Sciatic nerve (tissue), 2 donors: ENCODE measurements at places on chromosomes 4 and X.
A peak's percentile ranks its signal among the peaks of the same experiment; 100 is the strongest.

- DNase-seq, result peak; percentile 26
Measured at GRCh38 chr4:2634014-2634413, 97.6 kb downstream of the FAM193A start.

GRCh38 chr4:112257098-112257497 is 25.5 kb downstream of the AP1AR start:
- DNase-seq, result no peak

DNA sequence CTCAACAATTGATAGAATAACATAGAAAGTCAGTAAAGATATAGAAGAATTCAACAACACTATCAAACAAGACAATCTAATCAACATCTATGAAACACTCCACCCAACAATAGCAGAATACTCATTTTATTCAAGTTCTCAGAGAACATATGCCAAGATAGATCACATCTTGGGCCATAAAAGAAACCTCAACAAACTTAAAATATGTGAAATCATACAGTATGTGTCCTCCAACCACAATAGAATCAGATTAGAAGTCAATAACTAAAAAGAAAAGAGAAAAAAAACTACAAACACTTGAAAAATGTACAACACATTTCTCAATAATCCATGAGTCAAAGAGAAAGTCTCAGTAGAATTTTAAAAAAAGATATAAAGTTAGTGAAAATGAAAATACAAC is 78.6 kb upstream of the LDB2 start:
- DNase-seq, result no peak

DNA sequence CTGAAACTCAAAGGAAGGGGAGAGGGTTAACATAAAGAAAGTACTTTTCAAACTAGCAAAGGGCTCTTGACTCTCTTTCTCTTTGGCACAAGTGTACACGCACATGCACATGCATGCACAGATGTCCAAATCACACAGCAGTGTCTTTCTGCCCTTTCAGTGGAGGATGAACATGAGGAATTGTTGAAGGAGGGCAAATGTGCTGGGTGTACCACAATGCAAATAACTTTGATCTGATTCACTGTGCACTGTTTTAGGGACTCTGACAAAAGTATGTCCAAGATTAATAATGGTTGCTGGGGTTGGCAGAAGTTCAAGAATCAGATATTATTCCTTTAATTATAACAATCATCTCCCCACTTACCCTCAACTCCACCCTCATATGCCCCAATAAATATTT is 93.8 kb downstream of the GPC4 start:
- DNase-seq, result no peak

GRCh38 chr4:89221167-89221867 is 86.3 kb downstream of the GPRIN3 start:
- no peak for DNase-seq

GRCh38 chrX:144295921-144296320 is 412.1 kb downstream of the UBE2NL start:
- DNase-seq, result no peak
